Cardiac septum (tissue), 1 donor: ENCODE measurements at places on chromosomes 11 and 22.

GRCh38 chr11:80843266-80843974, 1402.6 kb upstream of the TENM4 start:
- DNase-seq: no peak

- no peak for DNase-seq
These were observed 74.0 kb upstream of the MYOD1 start for GRCh38 chr11:17645190-17645970.

DNA sequence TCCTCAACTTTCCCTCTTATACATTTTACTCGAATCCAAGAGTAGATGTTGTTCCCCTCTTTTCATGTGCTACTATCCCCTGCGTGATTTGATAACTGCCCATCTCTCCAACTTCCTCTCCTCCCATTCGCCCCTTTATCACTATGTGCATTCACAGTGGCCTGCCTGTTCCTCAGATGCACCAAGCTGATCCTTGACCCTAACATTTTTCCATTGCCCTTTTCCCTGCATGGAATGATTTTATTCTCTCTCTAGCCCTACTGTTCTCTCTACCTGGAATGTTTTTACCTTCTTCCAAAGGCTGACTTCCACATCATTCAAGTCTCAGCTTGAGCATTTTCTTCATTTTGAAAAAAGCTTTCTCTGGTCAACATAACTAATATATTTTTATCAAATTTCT, 15.8 kb upstream of the BBOX1 start:
- no peak for DNase-seq

GRCh38 chr22:46994983-46995382, 232.5 kb downstream of the TBC1D22A start:
- DNase-seq: no peak

GRCh38 chr22:20297414-20298109, 22.3 kb downstream of the DGCR6L start:
- DNase-seq: no peak
